NCI-H187 (cell line): ENCODE measurements at places on chromosomes 4 and X.

DNA sequence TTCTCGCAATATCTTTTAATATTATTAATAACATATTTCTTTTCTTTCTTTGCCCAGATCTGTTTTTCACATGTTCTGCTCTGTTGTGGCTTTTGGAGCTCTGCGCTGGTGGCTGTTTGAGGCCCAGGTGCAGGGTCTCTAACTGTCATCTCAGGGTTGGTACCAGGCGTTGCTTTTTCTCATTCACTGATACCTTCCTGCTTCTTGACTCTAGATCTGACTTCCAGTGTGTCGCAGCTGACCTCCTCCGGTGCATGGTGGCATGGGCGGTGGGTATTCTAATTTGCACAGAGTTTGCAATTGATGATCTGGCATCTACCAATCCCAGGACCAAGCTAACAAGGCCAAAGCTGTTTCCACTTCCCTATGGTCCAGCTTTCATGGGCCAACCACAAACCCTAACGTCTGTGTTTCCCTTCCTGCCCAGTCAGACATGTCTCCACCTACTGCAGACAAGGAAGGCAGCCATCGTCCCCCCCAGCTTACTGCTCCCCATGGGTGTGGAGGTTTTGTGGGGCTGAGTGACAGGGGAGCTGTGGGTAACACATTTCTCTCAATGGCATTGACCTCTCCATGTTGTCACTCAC is 25.2 kb downstream of the LETM1 start:
- no peak for DNase-seq

GRCh38 chr4:71456841-71457240 is 118.0 kb downstream of the SLC4A4 start:
- DNase-seq = no peak

- DNase-seq = no peak
Measured at GRCh38 chr4:8318509-8318908, 49.0 kb downstream of the HTRA3 start.

DNA sequence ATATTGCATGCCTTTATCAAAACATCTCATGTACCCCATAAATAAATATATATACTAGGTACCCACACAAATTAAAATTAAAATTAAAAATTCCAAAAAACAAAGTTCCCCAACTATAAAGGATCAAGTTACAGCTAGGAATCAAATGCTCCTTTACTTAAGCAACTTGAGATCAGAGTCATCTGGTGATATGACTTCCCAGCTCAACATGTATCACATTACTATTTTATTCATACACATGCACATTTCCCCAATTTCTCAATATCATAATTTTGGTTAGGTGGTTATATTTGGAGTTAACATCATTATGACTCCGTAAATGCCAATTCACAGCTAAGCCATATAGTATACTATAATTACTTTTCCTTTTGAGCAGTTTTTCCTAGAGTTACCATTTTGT is 60.9 kb downstream of the CLOCK start:
- DNase-seq = no peak

DNA sequence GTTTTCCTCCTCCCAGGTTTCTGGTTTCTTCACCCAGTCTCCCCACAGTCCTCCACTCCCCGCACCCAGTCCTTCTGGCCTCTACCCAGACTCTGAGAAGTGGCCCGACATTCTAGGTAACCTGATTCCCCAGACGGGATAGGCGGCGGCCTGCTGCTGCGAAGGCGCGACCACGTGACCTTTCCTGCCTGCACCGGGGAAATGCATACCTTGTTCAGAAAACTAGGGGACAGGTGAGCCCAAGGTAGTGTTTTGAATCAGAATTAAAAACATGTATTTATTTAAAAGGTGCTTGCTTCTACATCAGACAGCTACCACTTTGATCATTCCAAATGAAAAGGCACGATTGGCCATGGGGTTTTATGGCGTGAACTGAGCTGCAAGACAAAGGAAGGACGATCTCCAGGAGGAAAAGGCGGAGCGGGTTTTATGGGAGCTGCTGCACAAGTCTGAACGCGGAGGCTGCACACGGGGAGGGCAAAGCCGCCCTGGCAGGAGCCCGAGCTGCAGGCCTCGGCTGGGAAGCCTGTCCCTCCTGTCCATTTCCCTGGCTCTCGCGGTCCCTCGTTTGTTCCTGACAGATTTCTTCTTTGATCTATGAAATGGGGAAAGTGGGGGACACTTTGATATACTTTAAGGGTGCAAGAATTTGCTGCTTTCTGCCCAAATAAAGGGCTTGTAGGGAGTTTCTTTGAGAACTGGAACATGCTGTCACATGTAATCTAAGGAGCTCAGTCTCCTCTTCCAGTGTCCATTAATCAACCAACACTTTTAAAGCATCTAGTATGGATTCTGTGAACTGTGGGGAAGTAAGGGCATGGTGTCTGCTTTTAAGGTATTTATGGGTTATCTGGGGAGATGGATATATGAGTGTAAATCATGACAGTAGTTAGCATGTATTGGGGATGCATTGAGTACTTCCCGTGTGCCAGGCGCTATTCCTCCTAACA is 150.9 kb downstream of the SPRY1 start:
- peak; percentile 47 for DNase-seq

- no peak for DNase-seq
Measured at GRCh38 chr4:10983885-10984640, 299.5 kb upstream of the CLNK start.

GRCh38 chr4:174316546-174316945 is 32.8 kb downstream of the CEP44 start:
- DNase-seq = no peak

DNA sequence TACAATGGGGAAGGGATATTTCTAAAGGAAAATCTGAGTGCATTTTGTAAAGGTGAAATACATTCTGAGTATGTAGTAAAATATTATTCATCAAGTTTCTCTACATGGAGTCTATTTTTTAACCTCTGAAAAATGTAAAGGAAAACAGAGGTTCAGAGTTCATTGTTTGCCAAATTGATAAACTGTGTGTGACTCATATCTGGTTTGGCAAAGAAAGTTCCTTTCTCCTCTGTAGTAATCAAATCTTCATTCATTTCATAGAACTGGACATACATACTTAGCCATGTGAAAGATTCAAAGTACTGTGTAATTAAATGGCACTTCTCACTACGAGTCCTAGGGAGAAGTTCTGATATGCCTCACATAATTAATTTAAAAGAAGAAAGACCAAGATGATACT is 61.6 kb downstream of the HPGD start:
- DNase-seq = no peak

DNA sequence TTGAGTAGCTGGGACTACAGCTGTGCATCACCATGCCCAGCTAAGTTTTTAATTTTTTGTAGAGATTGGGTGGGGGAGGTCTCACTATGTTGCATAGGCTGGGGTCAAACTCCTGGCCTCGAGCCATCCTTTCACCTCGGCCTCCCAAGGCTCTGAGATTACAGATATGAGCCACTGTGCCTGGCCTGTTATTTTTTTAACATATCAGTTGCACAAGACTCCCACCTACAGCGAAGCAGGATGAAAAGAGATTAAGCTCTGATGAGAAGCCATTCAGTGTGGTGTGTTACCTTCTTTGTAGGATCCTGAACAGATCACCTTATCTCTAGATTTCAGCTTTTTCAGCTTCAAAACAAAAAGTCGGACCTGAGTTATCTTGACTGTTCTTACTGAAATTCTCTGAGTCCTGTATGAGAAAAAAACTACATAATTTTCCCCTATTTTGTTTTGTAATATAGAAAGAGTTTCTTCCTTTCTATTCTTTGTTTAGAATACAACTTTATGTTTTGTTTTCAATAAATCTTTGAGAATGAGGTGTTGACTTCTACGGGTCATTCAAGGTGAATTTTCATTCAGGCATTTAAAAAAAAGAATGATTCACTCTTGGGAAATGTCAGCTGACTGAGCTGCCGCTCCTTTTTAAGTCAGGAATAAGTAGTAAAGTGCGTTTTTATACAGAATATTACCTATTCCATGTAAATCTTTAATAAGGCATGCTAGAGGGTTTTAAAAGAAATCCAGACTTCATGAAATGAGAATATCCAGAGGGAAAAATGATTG is 134.6 kb downstream of the ARSF start:
- DNase-seq = no peak

DNA sequence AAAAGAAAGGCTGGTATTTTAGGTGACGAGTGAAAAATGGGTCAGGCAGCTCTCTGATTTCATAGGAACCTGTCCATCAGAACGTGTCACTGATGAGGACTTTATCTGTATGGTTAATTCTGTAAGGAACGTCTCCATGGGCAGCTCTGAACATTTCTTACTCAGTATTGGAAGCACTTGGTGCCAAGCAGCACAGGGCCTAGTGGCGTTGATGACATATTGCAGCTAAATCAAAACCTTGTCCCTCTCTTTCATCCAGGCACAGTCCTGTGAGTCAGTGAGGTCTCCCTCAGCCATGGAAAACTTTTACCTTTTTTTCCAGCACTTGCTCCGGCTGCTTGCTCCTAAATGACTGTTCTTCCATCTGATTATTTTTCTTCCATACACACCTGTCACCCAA is 301.9 kb downstream of the DHX15 start:
- DNase-seq = no peak

DNA sequence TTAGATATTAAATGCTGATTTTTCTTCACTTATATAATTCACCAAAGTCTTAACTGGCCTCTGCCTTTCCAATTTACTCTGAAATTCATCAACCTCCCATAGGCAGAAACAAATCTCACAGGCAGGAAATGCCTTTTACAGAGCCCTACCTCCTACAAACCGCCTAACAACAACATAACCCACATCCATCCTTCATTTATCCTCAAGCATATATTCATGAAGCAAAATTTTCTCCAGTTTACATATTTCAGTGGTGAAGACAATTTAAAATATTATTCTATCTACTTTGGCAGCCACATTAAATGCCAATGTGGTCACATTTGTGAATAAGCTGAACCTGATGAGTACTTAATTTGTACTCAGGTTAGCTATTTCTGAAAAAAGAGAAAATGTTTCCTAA is 30.3 kb downstream of the SEPSECS start:
- DNase-seq = no peak

DNA sequence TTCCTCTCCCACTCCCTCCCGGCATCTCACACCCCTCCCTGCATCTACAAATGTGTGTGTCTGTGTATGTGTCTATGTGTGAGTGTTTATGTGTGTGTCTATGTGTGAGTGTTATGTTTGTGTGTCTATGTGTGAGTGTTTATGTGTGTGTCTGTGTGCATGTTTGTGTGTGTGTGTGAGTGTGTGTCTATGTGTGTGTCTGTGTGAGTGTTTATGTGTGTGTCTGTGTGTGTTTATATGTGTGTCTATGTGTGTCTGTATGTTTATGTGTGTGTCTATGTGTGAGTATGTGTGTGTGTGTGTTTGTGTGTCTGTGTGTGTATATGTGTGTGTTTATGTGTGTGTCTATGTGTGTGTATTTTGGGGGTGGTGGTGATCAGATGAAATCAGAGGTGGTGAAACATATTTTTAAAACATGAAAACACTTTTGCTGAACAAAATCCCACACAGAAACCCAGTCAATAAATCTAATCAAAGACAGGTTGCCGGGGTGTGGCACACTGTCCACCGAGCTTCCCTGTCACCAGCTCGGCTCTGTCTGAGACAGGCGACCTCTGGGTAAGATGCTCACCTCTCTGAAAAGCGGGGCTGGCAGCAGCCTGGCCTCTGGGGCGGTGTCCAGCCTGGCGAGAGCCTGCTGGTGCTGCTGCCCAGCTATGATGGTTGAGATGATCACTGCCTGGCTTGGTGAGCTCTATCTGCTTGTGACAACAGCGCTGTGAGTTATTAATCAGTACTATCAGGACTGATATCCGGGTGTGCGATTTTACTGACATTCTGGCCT is 186.7 kb upstream of the PSAPL1 start:
- DNase-seq = no peak

- no peak for DNase-seq
Measured at GRCh38 chrX:153820601-153821000, 9.7 kb downstream of the PDZD4 start.

GRCh38 chr4:3683077-3683743 is 83.0 kb upstream of the ADRA2C start:
- DNase-seq = no peak

- no peak for DNase-seq
Measured at GRCh38 chr4:83075311-83076095, 39.0 kb downstream of the PLAC8 start.

GRCh38 chr4:124868495-124868894 is 156.0 kb upstream of the ANKRD50 start:
- no peak for DNase-seq

GRCh38 chr4:76905521-76905920 is 7.6 kb upstream of the SOWAHB start:
- DNase-seq = no peak

DNA sequence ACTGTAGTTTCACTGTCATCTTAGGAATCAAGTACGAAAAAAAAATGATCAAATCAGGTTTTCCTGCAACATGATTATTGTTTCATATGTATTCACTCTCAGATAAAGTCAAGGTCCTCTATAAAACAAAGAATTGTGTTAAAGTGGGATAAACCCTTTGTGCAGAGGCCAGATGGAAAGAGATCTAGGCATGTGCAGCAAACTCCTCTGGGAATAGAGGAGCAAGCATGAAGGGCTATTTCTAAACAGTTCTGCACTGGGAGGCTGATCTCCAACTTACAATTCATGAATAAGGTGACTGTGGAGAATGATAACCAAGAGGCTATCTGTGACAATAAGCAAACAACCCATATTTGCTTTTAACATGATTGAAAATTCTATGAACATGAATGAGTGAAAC is 2.4 kb upstream of the WDFY3 start:
- DNase-seq = peak; percentile 16
